ENCODE measurements at places on chromosomes 1 and 21. TPM values are rescaled to one million over a fixed set of nuclear protein-coding genes. Genes with fewer than 3 reads are reported as not detected.

The CYP4A11 gene
- not detected for polyA plus RNA-seq

The KIF17 gene
- polyA plus RNA-seq = not detected

- no peaks in the 10 kb centered on the region for H3K36me3 ChIP-seq
- peaks cover 62% of the 10 kb centered on the region for H3K27me3 ChIP-seq
- H3K4me3 ChIP-seq = no peak overlapping the region
- no peak for DNase-seq
Measured at GRCh38 chr1:38827318-38827717, 32.3 kb downstream of the RRAGC start.

- H3K4me1 ChIP-seq = no peaks in the 10 kb centered on the region
- no peaks in the 10 kb centered on the region for H3K36me3 ChIP-seq
- DNase-seq = no peak
- H3K27me3 ChIP-seq = peaks cover 20% of the 10 kb centered on the region
- no peak overlapping the region for H3K27ac ChIP-seq
Measured at GRCh38 chr1:31780632-31781031, 16.5 kb upstream of the ADGRB2 start.

DNA sequence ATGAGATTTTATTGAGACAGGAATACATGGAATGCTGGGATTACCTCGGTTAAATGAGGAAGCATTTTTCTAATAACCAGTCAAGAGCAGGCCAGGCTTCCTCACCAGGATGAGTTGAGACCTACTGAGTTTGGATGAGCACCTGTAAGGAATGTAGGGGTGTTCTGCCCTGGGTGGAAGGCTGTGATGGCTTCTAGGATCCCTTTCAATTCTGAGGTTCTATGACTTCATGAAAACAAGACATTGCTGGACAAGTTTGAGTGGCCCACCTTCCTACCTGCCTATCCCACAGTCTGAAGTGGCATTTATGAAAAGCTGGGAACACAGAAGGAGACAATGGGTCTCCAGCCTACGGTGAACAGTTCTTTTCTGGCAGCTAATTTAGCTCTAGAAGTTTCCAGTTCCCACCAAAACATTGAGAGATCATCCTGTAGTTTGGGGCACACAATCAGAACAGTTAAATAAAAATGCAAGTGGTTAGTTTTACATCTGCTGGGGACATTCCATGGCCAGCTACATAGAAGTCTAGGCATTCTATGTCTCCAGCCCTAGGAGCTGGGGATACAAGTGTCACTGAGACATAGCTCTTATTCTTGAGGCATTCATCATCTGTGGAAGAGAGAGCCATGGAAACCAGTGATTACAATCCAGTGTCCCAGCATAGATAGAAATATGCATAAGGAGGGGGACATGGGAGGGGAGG lies 51.3 kb upstream of the TSPAN2 start:
- H3K36me3 ChIP-seq = no peaks in the 10 kb centered on the region
- no peak for DNase-seq
- no peak overlapping the region for H3K4me3 ChIP-seq
- peaks cover 2% of the 10 kb centered on the region for H3K4me1 ChIP-seq
